ENCODE measurements at places on chromosomes 1 and 21. TPM values are rescaled to one million over a fixed set of nuclear protein-coding genes. Genes with fewer than 3 reads are reported as not detected.

OR4F29 gene
- not detected for total RNA-seq

C8A gene
- total RNA-seq: not detected

PLEKHM2 gene
- total RNA-seq: 27.5 TPM

KLHDC8A gene
- total RNA-seq: 12.0 TPM

POLR3GL gene
- total RNA-seq: 40.2 TPM

OR6K3 gene
- total RNA-seq: not detected

SDC3 gene
- 99.3 TPM for total RNA-seq

PRDM16 gene
- total RNA-seq: 8.1 TPM

TOMM40L gene
- 14.4 TPM for total RNA-seq

DMRTA2 gene
- 0.61 TPM for total RNA-seq

PCBP3 gene
- 18.0 TPM for total RNA-seq

LCE1D gene
- not detected for total RNA-seq

OR2G6 gene
- total RNA-seq: not detected

MMP23B gene
- total RNA-seq: 13.2 TPM

MYOG gene
- total RNA-seq: 0.11 TPM

C1QA gene
- 66.2 TPM for total RNA-seq

IPO13 gene
- 37.1 TPM for total RNA-seq

SLC45A1 gene
- total RNA-seq: 3.3 TPM

OXCT2 gene
- 3.0 TPM for total RNA-seq

CFHR1 gene
- total RNA-seq: 0.89 TPM

CLCA1 gene
- total RNA-seq: 0.10 TPM

AIRE gene
- total RNA-seq: 0.10 TPM

BEND5 gene
- 41.6 TPM for total RNA-seq

CERS2 gene
- 224 TPM for total RNA-seq

CAMK1G gene
- total RNA-seq: 2.1 TPM

Data from spinal cord (tissue), 10 donors.